DMS53 (cell line): ENCODE measurements at places on chromosomes 5 and 9.

DNA sequence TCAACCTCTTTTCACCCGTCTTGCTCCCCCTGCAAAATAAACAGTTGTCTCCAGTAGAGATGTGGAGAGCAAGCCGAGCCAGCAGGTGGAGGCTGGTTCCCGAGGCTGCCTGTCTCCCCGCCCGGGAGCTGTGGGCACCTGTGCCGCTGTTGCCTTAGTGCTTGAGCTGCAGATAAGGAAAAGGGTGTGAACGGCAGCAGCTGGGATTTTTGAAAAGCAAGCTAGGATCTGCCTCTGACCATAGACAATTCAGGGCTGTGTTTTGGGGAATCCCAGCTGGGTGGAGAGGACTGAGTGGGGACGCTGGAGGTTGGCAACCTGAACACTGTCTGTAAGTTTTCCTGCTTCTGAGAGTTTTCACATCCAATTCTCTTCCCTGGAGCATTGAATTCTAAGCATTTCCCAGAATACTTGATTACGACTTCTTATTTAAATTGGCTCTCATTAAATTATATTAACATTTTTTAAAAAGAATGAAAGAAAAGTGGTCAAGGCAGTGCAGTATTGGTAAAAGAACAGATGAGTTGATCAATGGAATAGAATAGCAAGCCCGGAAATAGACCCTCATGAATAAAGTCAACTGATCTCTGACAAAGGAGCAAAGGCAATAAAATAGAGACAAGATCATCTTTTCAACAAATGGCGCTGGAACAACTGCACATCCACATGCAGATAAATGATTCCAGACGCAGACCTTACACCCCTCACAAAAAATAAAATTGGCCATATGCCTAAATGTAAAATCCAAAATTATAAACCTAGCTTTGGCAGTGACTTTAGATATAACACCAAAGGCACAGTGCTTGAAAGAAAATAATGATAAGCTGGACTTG lies 9.7 kb downstream of the WNK2 start:
- DNase-seq, result peak; percentile 78

- no peak for DNase-seq
These were observed 54.0 kb upstream of the STXBP1 start for GRCh38 chr9:127557998-127558546.

- DNase-seq, result peak; percentile 34
These were observed 277.2 kb upstream of the CDH9 start for GRCh38 chr5:27315363-27316270.

DNA sequence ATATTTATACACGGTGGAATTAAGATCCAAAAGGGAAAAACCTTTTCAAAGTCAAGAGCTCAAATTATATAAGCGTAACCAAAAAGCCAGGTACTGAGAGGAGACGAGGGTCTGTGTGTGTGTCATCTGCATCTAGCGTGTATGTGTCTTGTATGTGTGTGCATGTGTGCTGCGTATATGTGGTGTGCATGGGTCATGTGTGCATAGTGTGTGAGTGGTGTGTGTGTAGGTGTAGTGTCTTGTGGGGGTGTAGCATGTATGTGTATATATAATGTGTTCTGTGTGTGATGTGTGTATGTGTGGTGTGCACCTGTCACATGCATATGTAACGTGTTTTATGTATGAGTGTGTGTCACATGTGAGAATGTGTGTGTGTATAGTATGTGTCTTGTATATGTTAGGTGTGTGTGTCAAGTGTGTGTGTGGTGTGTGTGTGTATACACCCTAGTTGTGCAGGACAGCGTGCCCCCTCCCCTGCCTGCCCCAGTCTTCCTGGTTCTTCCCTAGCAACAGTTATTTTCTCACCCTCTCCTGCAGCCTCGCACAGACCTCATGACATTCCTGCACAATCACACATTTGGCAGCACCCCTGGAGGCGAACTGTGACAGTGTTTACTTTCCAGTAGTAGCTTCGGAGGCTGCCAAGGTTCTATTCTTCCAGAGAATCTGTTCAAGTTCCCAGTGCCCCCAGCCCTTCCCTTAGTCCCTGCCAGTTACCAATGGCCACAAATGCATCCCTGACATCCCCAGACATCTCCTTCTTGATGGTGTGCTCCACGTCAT lies 27.1 kb upstream of the TNIP1 start:
- no peak for DNase-seq

- no peak for DNase-seq
These were observed 54.1 kb upstream of the CEMIP2 start for GRCh38 chr9:71822456-71822855.

DNA sequence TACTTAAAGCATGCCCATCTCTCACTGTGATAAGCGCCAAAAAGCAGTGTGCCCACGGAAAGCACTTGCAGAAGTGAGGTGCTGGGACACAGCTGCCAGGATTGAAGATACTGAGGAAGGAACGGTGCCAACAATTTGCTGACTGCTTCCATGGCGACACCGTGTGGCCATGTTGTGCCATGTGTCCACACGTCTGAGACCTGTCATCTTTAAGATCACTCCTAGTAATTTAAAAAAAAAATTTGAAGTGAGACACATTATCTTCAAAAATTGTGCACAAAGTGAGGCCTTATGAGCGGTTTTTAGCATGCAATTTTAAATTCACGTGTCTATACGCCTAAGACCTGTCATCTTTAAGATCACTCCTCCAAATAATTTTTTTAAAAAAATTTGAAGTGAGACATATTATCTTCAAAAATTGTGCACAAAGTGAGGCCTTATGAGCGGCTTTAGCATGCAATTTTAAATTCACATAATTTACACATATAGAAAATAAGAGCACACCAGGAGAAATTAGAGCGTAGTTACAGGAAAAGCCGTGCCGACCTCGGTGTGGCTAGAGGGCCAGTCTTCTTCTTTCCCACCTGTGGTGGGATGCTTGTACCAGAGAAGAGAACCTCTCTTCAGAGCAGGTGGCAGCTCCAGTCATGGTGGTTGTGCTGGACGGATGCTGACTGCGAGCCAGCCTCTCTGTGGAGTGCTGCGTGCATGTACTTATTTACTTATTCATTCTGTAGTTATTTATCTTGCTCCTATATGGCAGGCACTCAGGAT lies 21.4 kb upstream of the FLT4 start:
- peak; percentile 76 for DNase-seq

DNA sequence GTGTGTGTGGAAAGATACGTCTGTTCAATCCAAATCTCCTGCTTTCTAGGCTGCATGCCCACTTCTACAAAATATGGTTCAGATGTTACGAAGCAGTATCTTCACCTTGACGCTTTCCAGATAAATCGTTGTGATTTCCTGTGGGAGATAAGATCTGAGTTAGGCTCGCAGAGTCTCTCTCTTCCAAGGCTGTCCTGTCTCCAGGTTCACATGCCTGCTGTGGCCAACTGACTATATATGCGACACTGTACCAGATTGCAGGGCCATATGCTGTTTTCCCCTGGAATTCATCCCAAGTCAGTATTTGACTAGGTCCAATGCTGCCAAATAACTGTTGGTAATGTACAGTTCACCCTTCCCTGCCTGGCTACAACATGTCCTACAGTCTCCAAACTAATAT lies 47.9 kb downstream of the TMEM252 start:
- no peak for DNase-seq

DNA sequence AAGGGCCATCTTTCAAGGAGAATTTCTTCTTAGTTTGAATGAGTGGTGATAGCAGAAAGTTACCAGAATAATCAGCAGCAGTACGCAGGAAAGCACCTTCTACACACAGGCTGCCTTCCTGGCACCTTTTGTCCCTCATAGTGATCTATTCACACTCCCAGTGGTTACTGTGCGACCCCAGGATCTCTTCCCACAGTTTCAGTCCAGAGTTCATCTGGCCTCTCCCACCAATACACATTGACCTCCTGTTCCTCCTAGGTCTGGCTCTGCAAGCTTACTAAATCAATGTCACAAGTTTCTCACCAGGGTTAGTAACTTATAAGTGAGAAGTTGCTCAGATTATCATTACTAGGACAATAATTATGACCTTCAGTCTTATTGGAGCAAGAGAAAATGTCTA lies 99.1 kb upstream of the PIK3R1 start:
- DNase-seq, result no peak

GRCh38 chr9:93996863-93997262 lies 41.7 kb upstream of the BARX1 start:
- DNase-seq, result peak; percentile 22

- peak; percentile 89 for DNase-seq
These were observed 1.0 kb downstream of the EGR1 start for GRCh38 chr5:138466125-138466899.

GRCh38 chr5:138820695-138821094 lies 54.4 kb downstream of the LRRTM2 start:
- no peak for DNase-seq

- peak; percentile 32 for DNase-seq
These were observed 25.1 kb downstream of the MACROH2A1 start for GRCh38 chr5:135373736-135374515.

DNA sequence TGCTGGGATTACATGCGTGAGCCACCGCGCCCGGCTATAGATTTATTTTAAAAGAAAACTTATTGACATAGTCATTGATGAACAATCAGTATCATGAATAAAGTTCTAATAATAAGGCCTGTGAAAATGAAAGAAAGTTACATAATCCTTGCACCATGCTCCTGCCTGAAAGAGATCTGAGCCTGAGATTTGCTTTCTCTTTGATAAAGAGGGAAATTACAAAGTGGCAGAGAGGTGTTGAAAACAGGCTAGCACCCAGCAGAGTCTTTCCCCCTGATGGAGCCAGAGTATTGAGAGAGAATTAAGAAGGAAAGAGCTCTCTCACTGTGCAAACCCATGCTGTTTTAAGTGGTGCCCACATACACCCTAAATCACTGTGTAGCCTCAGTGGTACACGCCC lies 37.2 kb downstream of the SLC6A7 start:
- DNase-seq, result no peak

GRCh38 chr9:108002371-108002956 lies 512.9 kb upstream of the KLF4 start:
- DNase-seq, result peak; percentile 52

DNA sequence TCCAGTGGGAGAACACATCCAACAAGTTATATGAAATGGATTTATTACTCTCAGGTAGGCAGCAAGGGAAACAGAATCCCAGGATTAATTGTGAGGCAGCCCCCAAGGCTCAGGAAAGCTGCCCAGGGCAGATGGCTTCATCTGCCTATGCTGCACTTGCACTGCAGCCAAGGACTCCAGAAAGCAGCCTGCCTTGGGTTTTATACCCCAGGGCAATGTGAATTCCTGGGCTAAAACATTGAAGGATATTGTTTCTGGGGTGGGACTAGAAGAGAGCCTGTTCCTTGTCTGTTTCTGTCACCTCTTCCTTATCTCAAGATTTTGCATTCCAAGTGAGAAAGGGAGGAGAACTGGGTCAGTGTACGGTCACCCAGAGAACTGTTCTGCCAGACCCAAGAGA lies 8.8 kb upstream of the CCL27 start:
- no peak for DNase-seq

- DNase-seq, result no peak
These were observed 258.2 kb downstream of the MAST4 start for GRCh38 chr5:66854416-66854815.

DNA sequence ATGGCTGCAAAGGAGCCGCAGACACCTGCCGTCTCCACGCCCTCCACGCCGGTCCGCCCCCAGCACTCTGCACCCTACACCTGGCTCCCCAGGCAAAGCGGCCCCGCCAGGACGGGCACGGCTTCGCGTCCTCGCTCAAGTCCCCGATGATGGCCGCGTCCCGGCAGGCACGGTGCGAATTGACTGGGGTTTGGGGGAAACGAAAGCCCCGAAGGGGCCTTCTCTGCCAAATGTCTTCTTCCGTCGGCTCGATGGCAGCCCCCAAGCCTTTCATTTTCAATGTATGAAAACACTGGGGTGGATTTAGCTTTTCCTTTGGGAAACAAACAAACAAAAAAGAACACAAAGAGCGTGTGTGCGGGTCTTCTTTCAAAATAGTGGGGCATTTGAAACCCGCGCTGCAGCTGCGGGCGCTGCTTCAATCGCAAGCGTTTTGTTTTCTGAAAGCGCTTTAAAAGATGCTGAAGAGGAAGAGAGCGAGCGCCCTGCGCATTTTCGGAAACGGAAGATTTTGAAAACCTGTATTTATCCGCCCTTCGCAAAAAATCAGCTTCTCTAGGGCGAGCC lies 160.0 kb downstream of the RMI1 start:
- peak; percentile 80 for DNase-seq

DNA sequence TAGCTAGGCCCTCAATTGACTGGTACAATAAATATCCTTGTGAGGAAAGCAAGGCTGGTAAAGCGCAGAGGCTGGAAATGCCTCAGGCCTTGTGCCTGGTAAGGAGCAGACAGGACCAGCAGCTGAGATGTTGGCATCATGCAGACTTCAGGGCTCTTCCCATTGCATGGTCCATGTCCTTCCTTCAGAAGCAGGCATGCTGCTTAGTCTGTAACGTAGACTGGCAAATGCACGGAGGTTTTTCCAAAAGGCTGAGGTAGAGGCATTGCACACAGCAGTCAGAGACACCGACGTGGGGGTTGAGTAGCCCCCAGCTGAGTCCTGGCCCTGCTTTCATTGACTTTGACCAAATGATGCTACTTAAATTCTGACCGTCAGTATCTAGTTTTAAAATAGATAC lies 87.1 kb downstream of the ADRB2 start:
- no peak for DNase-seq

DNA sequence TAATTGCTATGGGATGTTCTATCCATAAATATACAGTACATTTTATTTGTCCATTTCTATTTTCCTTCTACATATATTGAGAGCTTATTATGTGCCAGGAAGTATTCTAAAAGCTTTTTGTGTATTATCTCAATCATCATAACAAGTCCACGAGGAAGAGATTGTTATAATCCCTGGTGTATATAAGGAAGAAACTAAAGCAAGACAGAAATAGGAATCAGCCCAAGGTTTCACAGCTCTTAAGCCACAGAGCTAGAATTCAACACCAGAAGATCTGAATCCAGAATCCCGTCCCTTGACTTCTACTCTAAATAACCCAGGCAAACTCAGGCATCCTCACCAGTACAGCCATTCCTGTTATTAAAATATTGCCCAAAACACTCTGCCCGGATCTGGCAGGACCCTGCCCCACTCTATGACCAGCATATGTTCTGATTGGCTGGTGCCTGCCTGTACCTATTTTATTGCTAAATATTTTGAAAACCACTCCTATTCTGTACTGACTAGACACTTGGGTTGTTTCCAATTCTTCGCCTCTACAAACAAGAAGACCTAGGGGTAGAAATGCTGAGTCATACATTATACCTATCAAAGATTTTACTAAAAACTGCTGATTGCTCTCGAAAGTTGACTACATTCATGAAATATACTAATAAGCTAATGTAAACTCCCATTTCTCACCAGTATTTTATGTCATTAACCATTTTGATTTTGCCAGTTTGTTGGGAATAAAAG lies 297.4 kb downstream of the ENC1 start:
- DNase-seq, result peak; percentile 29

DNA sequence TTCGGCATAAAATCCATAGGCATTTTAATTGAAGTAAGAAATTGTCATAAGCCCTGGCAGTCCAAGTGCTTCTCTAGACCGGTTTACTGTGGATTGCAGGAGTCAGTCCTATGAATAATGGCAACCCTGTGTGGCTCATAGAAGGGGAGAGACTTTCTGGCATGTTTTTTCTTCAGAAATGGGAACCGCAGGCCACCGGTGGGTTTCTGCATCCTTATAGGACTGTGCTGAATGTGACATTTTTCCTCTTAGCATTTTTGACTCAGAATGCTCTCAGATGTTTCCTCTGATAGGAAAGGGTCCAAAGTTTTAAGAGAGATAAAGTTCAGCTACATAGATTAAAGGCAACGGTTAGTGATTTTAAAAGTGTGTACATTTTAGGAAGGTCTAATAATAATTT lies 6.3 kb downstream of the DAPK1 start:
- DNase-seq, result no peak

GRCh38 chr5:158174918-158175851 lies 316.2 kb upstream of the CLINT1 start:
- peak; percentile 81 for DNase-seq

- peak; percentile 51 for DNase-seq
These were observed at the start of gene INSYN2B for GRCh38 chr5:169980418-169981053. TSS of gene INSYN2B (minus strand) at chr5:169980495. CDS start at chr5:169883898, 96,597 bp downstream.
